GM19239 (cell line): ENCODE measurements at places on chromosomes 6 and 20.

DNA sequence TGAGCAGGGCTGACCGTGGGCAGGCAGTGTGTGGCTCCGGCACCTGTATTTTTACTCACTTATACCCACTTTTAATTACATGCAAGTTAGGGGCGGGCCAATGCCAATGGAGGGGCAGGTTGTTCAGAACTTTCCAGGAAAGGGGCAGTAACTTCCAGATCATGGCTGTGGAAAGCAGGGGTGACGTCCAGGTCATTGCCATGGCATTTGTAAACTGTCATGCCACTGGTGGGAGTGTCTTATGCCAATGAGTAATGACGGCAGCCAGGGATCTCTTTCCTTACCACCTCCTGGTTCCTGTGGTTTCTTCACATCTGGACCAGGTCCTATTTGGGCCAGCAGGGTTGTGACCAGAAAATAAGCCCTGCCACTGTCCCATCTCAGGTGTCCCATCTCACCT, 258.7 kb downstream of the THBS2 start:
- DNase-seq, result no peak

DNA sequence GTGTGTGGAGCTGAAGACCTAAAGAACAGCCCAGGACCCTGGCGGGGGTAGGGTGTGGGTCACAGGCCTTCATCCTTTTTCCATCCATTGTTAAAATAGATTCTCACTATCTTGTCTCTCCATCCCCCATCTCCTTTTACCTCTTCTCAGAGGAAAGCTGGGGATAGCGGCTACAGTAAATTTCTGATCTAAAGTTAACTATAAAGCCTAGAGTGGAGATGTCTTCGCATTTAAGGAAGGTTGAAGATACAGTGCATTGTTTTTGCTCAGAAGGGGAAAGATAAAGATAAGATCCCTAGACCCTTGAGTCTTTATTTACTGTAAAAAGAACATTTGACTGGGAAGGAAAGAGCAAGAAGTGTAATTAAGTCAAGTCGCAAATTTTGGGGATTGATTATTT, 8.6 kb downstream of the FOXA2 start:
- no peak for DNase-seq

DNA sequence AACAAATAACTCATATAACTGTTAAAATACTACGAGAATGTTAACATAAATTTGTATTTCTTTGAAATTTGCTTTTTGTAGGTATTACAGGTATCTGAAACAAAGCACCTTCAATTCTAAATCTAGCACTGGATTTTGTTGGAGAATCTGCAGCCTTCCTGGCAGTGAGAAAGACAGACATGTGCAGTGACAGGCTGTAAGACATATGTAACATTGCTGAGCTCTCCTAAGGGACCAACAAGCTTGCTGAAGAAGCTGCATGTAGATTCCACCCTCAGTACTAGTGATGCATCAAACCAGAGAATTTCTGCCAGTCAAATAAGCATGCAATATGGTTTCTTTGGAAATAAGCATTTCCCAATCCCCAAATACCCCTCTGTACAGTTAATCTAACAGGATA, 20.5 kb upstream of the KIAA1586 start:
- no peak for DNase-seq

DNA sequence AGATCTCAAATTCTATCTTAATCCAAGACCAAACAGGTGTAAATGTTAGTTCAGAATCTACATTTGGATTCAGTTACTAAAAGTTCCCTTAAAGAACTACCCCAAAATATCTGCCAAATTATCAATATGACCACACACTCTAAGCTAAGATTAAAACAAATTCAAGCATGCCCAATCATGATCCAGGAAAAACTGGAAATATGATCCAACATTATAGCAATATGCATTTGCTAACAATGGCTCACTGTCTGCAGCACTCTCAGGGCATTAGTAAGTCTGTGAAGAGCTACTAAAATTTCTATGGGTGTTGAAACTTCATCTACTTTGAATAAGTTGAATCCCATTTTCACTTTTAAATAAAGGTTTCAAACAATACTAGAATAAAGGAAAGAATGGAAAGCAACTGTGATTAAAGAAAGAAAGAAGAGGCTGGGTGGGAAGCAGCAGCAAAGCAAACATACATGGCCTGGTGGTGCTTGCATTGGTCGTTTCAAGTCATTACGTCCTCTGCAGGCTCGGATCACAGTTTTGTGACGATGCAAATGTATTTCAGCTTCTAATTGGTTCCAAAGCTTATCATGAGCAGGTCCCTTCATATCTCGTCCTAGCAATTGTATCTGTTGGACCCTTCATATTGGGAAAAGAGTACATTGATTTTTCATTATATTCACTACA, 29.2 kb downstream of the GOPC start:
- no peak for DNase-seq

DNA sequence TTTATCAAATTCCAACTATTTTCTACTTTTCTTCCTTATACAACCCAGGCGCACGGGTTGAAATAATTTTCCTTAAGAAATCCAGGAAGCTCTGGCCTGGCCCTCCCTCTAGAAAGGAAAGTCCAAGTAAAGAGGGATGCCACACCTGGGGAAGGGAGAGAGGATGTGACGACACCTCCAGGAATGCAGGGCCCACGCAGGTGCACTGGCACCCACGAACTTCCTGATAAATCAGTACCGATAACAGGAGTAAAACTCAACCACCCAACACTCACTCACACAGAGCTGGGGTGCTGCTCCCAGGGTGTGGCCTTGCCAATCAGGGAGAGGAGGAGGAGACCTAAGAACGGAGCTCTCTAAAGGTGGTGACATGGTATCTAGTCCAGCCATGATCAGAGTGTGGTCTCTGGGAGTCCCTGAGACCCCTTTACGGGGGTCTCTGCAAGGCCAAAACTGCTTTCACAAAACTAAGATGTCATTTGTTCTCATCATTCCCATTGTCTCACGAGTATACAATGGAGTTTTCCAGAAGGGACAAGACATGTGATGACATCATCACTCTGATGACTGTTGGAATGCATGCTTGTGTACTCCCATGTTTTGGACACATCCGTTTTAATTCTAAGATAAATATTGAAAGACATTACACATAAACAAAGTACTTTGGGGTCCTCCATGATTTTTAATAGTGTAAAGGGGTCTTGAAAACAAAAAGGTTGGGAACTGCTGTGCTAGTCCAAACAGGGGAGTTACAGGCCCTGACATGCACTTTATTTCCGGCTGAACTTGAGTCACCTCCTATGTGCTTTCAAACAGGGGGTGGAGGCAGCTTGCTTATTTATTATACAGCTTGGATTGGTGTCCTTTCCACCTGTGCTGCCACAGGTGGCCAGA, 2.2 kb upstream of the PARD6B start:
- no peak for DNase-seq

DNA sequence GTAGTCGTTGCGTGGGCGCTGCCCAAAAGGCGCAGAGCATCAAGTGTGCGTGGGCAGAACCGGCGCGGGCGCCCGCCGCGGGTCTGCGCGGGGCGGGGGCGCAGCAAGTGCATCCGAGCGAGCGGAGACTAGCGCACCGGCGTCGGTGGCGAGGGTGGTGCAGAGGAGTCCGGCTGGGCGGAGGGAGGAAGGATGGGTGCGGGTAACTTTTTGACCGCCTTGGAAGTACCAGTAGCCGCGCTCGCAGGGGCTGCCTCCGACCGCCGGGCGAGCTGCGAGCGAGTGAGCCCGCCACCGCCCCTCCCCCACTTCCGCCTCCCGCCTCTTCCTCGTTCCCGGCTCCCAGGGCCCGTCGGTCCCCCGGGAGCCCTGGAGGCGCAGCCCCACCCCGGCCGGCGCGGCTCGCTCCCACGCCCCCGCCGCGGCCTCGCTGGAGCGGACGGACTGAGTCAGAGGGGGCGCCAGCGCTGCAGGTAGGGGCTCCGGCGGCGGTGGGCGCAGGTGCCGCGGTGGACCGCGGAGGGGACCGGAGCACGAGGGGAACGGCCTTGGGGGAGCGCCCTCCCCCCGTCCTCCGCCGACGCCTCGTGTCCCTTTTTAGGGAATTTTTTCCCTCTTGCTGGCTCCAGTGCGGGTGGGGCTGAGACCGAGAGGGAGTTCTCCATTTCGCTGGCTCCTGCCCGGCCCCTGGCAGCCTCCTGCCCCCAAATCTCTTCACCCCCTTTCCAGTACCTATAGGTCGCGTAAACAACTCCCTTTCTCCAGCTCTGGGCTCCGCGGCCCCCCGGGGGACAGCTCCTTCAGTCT, 1.6 kb upstream of the DBNDD2 start:
- DNase-seq, result no peak
